Activated CD4-positive, CD25-positive, alpha-beta regulatory T cell (primary cell): ENCODE measurements at places on chromosomes 1 and 21.

DNA sequence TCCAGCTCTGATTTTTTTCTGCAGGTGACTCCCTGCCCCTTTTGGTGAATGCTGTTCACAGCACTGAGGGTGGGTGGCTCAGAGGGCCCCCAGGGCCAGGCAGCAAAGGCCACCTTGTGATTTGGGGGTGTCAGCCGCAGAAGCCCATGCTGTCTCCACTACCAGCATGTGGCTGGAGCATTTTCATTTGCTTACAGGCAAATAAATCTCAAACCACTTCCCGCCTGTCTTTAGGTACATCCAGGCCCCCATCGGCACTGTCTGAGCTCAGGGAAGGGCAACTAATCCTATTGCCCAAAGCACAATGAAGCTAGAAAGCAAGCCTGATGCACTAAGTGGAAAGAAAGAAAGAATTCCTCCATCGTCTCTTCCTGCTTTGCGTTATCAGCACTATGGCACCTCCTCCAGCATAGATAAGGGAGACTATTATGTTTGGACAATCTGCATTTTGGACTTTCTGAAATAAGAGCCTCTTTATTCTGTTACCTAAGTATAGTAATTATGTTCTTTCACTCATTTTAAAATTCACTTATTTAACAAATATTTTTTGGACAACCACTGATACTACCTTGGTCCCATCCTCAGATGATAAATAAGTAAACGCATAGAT lies 100.5 kb upstream of the TLR5 start:
- no peak for DNase-seq

- DNase-seq: no peak
These were observed 540.0 kb downstream of the KIF26B start for GRCh38 chr1:245694753-245695195.

- no peak for DNase-seq
These were observed 345.3 kb upstream of the VAMP3 start for GRCh38 chr1:7425771-7426170.

DNA sequence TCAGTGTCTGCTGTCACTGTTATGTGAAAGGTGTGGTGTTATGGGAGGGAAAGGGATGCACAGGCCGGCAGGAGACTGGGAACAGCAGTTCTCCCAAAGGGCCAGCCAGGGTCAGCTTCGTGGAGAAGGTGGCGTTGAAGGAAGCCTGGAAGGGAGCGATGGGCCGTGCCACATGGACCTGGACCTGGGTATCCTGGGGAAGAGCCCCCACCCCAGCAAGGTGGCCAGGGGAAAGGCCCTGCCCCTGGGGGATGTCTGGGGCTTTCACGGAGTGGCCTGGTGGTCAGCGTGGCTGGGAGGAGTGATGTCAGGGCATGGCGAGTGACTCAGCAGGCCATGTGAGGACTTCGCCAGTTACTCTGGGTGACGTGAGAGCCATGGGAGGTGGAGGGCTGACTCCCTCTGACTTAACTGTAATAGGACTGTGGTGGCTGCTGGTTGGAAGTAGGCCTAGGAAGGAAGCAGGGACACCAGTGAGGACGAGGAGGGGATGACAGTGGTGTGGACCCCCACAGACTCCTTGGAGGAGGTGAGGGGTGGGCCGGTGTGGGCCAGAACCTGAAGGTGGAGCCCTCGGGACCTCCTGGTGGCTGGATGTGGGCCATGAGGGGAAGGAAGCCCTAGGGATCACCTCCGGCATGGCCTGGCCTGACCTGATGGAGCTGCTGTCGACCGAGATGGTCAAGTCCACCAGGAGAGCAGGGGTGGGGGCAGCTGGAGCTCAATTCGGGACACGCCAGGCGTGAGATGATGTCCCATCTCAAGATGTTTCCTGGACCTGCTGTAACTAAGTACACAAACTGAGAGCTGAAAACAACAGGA lies 54.5 kb downstream of the BACE2 start:
- DNase-seq: no peak

- peak; percentile 65 for DNase-seq
These were observed 710 bp downstream of the PPP2R5A start for GRCh38 chr1:212285685-212286555.

- no peak for DNase-seq
These were observed 20.2 kb downstream of the IPP start for GRCh38 chr1:45730075-45730779.

GRCh38 chr1:157086299-157086698 lies 13.3 kb downstream of the ETV3L start:
- DNase-seq: no peak

GRCh38 chr1:64505944-64506655 lies 36.2 kb downstream of the CACHD1 start:
- no peak for DNase-seq

DNA sequence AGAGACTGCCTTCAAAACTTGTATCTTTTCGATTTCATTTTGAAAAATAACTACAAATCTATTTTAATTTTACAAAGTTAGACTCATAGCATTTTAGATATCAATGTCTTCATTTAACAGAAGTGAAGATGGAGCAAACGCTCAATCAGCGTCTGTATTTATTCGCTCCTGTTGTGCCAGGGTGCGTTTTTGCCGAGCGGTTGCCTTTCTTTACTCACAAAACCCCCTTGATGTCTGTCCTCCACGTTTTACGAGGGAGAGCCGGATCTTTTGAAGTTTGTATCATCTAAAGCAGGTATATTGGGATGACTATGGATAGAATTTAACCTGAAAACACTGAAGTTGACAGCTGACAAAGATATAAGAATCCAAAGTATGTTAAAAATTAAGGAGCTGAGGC lies 44.6 kb downstream of the MRPL39 start:
- no peak for DNase-seq

- no peak for DNase-seq
These were observed 146.9 kb downstream of the PDE4B start for GRCh38 chr1:65939636-65940035.

DNA sequence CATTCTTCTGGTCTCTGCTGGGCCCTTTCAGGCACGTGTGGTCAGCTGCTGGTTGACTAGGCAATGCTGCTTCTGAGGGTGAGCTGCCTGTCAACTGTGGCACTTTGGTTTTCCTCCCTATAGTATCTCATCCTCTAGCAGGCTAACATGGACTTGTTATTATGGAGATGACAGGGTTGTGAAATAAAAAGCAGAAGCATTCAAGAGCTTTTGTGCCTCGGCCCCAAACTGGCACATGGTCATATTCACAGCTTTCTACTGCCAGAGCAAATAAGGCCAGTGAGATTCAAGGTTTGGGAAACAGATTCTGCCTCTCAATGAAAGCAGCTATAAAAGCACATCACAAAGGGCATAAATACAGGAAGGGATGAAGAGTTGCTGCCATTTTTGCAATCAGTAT lies 1.6 kb upstream of the ZNF124 start:
- DNase-seq: no peak

DNA sequence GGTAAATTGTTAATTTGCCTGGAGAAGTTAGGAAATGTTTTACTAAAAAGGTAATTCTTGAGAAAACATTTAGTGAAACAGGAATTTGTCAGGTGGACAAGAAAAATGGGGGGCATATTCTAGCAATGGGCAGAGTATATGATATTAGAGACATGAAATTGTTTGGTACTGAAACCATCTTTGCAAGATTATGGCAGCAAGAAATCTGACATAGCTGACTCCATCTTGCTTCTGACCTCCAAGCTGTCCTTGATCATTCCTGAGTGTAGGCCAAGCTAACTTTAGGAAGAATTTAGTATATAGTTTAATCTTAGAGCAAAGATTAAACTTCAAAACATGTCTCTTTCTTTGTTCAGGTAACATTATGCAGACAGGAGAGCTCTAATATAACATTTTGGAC lies 14.0 kb upstream of the SAMSN1 start:
- DNase-seq: no peak

DNA sequence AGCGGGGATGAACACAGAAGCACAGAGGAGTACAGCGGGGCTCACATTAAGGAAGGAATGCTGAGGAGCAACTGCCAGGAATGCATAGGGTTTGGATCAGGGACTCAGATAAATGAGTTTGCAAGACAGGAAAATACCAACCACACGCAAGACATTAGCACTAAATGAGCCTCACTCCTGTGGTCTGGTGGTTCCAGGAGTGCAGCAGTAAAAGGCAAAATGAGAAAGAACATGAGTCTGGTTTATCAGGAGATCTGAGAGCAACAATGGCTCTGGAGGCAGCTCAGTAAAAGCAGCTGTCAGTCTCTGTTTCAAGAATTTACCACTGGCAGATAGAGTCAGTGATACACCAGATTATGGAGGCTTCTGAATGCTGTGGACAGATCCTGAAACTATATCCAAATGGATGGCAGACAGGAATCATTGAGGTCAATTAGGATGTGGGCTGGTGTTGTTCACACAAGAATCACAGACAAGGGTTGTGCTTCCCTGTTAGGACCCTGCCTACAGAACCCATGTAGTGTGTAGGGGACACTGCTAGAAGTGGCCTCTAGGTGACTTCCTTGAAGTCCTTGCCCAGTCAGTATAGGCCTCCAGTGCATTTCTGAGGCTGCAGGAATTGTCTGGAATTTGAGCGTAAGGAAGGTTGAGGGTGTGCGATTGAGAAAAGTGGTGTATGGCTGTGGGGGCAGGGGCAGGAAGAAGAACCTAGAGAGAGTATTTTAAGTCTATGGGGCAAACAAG lies 50.3 kb downstream of the CASQ2 start:
- no peak for DNase-seq

DNA sequence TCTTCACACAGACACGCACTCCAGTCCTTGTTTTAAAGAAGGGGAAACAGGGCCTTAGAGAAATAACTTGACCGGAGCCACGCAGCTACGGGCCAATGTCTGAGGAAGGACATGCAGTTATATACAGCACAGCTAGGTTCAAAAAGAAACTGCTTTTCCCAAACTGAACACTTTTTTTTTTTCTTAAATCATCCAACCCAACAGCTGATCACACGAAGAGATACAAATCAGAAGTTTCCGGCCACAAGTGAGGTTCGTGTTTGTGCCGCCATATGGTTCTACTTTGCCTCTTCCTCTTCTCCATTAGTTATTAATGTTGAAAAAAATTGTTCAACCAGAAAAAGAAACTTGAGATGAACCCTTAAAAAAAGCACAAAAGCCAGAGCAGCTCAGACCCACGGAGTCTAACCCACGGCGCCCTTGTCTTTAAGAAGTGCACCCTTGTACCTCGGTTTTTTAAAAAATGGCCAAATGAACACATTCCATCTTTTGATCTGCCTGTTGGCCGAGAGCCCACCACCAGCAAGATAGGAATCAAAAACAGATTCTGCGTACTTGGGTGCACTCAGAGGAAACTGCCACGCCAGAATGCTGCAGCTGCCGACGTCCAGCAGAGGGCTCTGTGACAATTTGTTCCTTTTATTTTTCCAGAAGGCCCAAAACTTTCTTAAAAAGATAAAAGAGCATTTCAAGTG lies 78.9 kb downstream of the SLC66A1 start:
- no peak for DNase-seq

GRCh38 chr1:110056776-110057175 lies 13.7 kb downstream of the ALX3 start:
- DNase-seq: no peak

DNA sequence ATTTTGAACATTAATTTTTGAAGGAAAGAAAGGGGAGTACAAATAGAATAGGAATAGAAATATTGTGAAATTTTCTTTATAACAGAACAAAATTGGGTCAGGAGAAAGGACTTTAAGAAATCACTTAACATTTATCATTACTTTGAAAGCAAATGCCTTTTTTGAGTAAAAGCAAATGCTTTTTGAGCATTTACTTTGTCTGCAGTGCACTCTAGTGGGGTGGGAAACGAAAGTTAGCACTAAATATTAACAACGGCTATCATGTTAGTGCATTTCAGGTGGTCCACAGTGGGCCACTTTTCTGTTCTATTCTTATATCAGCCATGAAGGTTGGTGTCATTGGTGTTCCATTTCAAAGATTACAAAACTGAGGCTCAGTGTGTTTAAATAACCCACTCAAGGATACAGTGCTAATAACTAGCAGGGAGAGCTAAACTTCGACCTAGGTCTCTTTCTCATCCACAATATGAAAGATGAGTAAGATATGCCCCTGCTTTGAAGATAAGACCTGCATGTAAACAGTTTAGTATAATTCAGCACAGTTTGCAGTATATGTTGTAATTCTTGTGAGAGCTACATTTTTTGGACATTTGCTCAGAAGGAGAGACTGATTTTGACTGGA lies 13.4 kb downstream of the LRRC8D start:
- no peak for DNase-seq

GRCh38 chr21:17466166-17466565 lies 46.7 kb upstream of the CXADR start:
- no peak for DNase-seq

DNA sequence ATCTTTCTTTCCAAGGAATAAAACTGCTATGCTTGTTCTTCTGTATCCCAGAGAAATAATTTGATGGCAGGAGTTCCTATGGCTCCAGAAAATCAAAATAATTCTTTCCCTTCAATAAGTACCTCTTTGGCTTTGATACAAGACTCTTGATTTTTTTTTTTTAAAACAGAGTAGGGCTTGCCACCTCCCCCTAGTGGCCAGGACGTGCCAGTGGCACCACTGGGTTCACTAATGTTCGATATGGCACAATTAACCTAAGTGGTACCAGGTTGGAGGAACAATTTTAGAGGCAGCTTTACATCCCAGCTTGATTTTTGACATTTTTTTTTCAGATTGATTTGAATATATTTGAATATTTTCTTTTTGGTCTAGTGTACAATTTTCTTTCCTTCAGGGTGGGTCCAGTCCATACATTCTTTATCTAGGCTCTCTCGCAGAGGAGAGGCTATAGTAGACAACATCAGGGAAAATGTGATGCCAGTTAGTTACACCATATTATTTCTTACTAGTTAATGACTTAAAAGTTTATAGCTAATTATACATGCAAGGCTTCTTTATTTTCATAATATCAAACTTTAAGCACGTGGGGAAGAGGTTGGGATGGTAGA lies 330.9 kb downstream of the S1PR1 start:
- peak; percentile 6 for DNase-seq

GRCh38 chr1:56052041-56052440 lies 527.3 kb downstream of the PLPP3 start:
- DNase-seq: no peak

DNA sequence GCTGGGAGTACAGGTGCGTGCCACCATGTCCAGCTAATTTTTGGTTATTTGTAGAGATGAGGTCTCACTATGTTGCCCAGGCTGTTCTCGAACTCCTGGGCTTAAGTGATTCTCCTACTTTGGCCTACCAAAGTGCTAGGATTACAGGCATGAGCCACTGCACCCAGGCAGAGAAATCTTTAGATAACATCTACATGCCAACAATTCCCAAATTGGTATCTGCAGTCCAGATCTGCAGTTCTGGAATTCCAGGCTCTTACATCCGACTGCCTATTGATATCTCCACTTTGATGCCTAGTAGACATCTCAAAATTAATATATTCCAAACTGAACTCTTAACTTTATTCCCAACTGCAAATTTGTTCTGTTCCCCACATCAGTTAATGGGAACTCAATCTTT lies 23.3 kb downstream of the INAVA start:
- DNase-seq: no peak

DNA sequence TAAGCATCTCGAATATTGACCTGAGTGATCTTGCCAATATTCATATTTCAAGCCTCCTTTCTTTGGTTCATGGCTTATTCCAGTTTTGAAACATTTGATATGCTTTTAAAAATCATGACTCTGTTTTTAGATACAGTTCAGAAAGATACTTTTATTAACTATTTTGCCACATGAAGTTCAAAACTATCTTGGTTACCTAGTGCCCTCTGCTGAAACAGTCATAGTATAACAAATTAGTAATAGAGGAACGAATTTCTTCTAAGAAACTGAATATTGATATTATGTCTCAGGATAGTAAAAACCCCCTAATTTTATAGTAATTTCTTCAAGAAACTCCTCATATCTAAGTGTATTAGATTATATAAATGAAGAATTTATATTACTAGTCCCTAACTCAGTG lies 52.6 kb upstream of the RC3H1 start:
- DNase-seq: no peak
